ENCODE measurements at places on chromosomes 7 and 10.

DNA sequence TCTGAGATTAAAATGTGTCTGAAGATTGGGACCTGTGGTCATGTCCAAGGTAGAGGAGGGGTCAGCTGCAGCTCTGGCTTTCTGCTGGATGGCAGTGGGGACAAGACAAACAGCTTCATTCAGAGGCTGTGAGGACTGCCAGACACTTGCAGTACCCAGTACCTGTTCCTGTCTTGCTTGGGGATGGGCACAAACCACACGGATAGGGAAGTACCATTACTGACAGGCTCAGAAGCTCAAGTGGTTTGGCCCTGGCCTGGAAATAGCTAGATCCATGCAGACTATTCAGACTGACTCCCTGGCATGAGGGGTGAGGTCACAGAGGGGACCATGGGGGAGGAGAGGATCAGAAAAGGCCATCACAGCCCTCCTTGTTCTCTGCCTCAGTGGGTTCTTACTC, 56.0 kb upstream of the COMTD1 start:
- no peak for DNase-seq

DNA sequence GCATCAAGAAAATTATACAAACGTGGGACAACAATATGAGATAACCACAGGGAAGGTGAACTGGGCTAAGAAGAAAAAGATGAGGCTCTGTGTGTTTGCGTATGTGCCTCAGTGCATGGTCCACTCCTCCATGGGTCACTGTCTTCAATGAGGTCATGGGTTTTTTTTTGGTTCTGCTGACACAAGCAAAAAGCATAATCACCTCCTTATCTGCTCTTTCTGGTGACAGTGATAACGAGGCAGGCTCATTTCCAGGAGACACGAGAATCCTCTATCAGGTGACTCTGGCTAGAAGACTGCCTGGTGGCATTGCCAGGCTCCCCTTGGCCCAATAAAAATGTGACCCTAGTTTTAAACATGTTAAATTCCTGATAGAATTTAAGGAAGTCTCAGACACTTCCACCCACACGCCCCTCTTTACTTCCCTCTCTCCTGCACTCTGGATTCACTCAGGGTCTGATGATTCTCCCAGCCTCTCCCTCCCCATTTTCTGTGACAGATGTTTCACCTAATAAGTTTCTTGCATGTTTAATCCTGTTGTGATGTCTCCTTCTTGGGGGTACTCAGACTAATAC, 35.3 kb upstream of the CDCA7L start:
- no peak for DNase-seq

DNA sequence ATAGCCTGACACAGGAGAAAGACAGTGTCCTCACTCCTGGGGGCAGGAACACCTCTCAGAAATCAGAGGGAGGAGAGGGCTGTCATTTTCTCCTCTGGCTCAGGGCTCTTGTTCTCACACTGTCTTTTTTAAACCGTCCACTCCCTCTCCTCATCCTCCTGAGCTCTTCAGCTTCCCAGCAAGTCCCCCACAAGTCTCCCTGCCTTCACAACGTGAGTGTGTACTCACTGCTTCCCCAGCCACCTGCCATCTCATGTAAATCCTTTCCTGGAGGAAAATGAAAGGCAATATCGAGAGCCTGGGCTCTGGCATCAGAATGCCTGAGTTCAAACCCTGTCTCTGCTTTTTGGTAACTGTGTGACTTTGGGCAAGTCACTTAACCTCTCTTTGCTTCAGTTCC, 5.7 kb downstream of the LLCFC1 start:
- DNase-seq = no peak

GRCh38 chr10:30127120-30127541, 67.7 kb upstream of the JCAD start:
- no peak for DNase-seq

- no peak for DNase-seq
These were observed 7.5 kb upstream of the DNAJC1 start for GRCh38 chr10:22010973-22011408.

- DNase-seq = no peak
These were observed 40.1 kb downstream of the PARP12 start for GRCh38 chr7:140022582-140023211.

DNA sequence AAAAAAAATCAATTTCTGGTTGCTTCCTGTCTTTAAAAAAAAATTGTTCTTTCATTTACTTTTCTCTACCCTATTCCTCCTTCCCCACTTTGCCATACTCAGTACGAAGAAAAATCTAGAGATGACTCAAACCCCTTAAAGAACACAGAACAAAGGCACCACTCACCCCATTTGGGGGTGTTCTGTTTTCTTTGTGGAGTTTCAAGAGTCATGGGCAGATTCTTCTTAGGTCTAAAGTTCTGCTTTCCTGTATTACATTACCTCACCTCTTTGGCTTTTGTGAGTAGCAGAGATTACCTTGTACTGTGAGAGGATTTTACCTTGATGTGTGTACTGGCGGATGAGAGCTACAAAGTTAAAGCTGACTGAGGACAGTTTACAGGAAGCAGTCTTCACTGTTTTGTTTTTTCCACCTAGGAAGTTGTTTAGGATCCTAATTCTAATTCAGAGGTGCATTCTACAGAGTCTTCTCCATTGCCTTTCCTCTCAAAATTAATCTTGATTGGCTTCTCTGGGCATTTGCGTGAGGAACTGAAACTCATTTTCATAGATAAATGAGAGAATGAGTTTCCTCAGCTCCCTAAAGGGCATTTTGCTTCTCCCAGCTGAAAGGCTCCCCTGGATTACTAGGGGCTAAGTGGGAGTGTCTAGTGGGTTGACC, 20.7 kb downstream of the AVL9 start:
- no peak for DNase-seq

- DNase-seq = no peak
These were observed 41.2 kb downstream of the COL13A1 start for GRCh38 chr10:69842882-69843281.

DNA sequence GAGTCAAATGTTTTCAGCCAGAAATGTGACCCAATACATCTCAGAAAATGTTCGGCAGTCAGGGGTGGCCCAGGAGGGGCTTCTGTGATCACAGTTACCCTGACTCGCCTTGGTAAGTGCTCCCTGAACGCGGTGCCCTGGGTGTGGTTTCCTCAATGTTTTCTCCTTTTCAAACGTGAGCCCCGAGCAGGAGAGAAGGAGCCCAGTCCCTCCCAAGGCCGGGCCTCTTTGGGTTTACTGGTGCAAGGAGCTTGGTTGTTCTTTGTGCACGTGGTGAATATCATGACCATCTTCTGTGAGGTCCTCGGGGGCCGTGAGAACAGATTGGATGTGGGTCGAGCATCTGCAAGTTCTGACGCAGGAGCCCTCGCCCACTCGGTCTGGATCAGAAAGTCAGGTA, 55.8 kb upstream of the VIPR2 start:
- DNase-seq = no peak

- no peak for DNase-seq
These were observed 248.8 kb downstream of the ANKRD7 start for GRCh38 chr7:118473271-118473670.

GRCh38 chr10:83605783-83606630, 533.3 kb upstream of the GHITM start:
- DNase-seq = no peak

DNA sequence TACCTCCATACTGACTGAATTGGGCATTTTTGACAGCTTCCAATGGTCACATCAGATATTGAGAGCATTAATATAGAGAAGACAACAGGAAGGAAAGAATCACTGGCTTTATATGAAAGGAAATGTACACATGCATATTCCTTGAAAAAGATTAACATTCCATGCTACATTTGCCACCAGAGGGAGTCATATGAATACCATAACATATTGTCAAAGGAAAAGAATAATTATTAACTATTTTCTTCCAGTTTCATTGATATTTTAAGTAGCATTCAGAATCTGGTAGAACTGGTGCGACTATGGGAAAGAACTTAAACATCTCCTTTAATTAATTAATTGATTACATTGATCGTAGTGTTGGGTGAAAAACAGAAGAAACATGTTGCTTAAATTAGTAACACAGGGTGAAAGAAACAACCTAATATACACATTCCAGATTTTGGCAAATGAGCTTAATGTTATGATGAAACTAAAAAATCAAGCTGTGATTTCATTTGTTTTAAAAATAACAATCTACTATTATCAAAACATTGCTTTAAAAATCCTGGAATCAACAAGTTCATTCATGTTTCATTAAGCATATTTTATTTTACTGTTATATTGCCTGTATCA, 71.5 kb downstream of the GPR85 start:
- no peak for DNase-seq

- no peak for DNase-seq
These were observed 2.0 kb downstream of the OPN1SW start for GRCh38 chr7:128773604-128774003.

- DNase-seq = no peak
These were observed 96.3 kb downstream of the LSM5 start for GRCh38 chr7:32393861-32394260.

DNA sequence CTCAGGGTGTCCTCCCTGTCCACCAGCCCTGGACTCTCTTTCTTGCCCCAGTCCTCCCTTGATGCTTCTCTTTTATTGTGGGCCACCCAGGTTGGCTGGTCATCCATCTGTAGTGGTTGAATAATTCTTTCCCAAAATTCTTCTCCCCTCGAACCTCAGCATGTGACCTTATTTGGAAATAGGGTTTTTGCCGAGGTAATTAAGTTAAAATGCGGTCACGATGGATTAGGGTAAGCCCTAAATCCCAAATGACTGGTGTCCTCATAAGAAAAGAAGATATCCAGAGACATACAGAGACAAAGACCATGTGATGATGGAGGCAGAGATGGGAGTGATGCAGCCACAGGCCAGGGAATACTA, 74.3 kb downstream of the GFRA1 start:
- no peak for DNase-seq

DNA sequence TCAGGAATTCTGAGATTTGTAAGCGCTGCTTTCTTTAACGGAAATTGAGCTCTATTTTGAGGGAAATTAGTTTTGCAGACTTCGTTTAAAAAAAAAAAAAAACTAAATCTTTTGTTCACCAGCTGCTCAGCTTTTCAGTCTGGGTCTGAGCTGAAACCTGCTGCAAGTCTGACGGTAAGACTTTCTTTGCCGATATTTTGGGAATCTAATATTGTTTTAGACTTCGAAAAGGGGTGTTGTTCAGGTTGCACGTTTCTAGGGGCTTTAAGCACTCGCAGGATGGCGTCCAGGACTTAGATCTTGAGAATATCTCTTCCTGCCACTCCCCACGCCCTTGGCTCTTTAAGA, 1.8 kb upstream of the MEOX2 start:
- no peak for DNase-seq

DNA sequence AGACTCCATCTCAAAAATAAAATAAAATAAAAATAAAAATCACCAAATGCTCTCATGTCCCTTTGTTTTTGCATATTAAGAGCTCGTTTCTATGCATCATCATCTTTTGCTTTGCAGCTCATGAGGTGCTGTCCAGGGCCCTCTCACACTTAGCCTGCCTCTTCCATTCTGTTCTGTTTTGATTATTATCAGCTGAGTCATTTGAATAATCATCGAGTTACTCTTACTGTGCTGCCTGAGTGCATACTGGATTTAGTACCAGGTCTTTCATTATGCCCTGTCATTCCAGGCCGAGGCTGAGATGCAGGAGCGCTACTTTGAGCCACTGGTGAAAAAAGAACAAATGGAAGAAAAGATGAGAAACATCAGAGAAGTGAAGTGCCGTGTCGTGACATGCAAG, 33.0 kb downstream of the UCMA start:
- DNase-seq = no peak

GRCh38 chr7:16638282-16639280, 7.0 kb downstream of the ANKMY2 start:
- no peak for DNase-seq

GRCh38 chr7:17523813-17524739, 225.6 kb downstream of the AHR start:
- no peak for DNase-seq

GRCh38 chr10:110162741-110163145, 44.7 kb upstream of the MXI1 start:
- DNase-seq = no peak

DNA sequence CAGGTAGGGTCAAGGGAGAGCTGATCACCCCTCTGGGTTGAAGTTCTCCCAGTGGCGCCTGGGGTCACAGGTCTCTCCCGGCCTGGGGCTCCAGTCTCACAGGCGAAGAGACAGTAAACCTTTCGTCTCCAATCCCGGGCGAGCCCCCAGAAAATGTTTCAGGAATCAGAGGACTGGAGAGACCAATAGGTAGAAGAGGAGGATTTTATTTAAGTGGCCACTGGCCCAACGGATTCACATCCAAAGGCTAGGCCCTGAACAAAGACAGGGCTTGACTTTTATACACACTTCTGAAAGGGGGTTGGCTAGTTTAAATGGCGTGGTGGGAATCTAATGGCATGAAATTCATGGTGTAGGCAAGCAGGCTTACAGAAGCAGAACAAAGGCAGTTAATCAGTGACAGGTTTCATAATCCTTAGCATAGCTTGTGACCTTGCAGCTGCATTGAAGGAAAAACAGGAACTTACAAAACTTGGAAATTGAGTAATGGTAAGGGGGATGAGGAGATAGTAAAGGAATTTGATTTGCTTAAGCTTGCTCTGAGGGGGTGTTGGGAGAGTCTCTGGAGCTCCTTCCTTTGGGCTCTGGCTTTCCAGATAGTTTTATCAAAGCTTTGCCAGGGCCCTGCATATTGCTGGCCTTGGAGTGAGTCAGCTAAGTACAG, 105.5 kb downstream of the TRIM24 start:
- peak; percentile 16 for DNase-seq

- no peak for DNase-seq
These were observed 40.6 kb upstream of the PTPRZ1 start for GRCh38 chr7:121832347-121832746.

GRCh38 chr10:1449021-1449420, 288.3 kb downstream of the ADARB2 start:
- no peak for DNase-seq

GRCh38 chr10:124005991-124006392, 87.4 kb downstream of the CHST15 start:
- no peak for DNase-seq

DNA sequence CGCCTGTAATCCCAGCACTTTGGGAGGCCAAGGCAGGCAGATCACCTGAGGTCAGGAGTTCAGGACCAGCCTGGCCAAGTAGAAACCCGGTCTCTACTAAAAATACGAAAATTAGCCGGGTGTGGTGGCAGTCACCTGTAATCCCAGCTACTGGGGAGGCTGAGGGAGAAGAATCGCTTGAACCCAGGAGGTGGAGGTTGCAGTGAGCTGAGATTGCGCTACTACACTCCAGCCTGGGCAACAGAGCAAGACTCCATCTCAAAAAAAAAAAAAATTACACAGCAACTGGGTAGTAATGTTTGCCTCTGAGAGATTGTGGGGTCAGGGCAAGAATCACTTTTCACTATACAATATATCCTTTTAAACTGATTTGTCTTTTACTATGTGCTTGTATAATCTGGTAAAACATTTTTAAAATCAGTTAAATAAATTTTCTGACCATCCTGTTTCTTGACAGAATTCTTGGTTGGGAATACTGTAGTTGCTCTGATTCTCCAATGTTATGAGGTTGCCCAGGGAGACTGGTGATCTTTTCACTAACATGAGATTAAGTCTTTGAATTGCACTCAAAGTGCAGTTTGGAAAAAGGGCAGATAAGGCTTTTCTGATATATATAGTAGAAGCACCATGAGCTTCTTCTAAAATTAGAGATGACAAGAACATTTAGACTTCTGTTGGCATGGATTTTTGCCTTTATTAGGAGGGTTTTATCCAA, 1.5 kb downstream of the ENTPD7 start:
- no peak for DNase-seq

- no peak for DNase-seq
These were observed at the start of gene SSC4D for GRCh38 chr7:76409537-76409936. SSC4D (minus strand) TSS chr7:76409697; CDS start chr7:76404439, 5,258 bp downstream.
